ENCODE measurements at places on chromosomes 12 and 14. TPM values are rescaled to one million over a fixed set of nuclear protein-coding genes. Genes with fewer than 3 reads are reported as not detected.

Gene SAMD15
- total RNA-seq: 0.35 TPM

Gene SPTB
- 0.07 TPM for total RNA-seq

Gene SELPLG
- 0.28 TPM for total RNA-seq

Gene B3GNT4
- total RNA-seq: 3.4 TPM

Gene EEF1AKMT3
- 5.8 TPM for total RNA-seq

Gene SLC38A6
- total RNA-seq: 9.9 TPM

Gene SYNE3
- 1.2 TPM for total RNA-seq

Gene ZNF641
- 2.0 TPM for total RNA-seq

Gene EML5
- 0.51 TPM for total RNA-seq

Gene CYP27B1
- 10.4 TPM for total RNA-seq

Gene TAC3
- not detected for total RNA-seq

Gene HOXC9
- not detected for total RNA-seq

Gene FAR2
- 7.1 TPM for total RNA-seq

Gene FGF23
- not detected for total RNA-seq

Gene CLEC4D
- not detected for total RNA-seq

Gene KRT86
- not detected for total RNA-seq

Gene NGB
- total RNA-seq: not detected

Gene ADAMTS20
- total RNA-seq: not detected

Gene DLGAP5
- total RNA-seq: 23.9 TPM

Gene CLEC14A
- total RNA-seq: 0.05 TPM

Gene SMOC1
- 14.3 TPM for total RNA-seq

Gene STAC3
- 1.1 TPM for total RNA-seq

Gene AICDA
- not detected for total RNA-seq

Gene ACRBP
- total RNA-seq: 0.28 TPM

Gene MFAP5
- total RNA-seq: 15.3 TPM

Gene ACIN1
- total RNA-seq: 67.5 TPM

Gene P2RX2
- not detected for total RNA-seq

Gene SLC38A4
- 0.63 TPM for total RNA-seq

Gene FNTB
- 19.8 TPM for total RNA-seq

Gene CIT
- total RNA-seq: 12.4 TPM

Gene VRTN
- total RNA-seq: not detected

Gene GPR68
- 1.3 TPM for total RNA-seq

Gene IAPP
- total RNA-seq: not detected

Gene GPD1
- total RNA-seq: 0.14 TPM

Gene DIO2
- not detected for total RNA-seq

Gene KITLG
- total RNA-seq: 11.8 TPM

Gene PPM1H
- 0.09 TPM for total RNA-seq

Gene SERPINA3
- 3.5 TPM for total RNA-seq

Gene GLIPR1L2
- 0.56 TPM for total RNA-seq

Gene GAS2L3
- 5.7 TPM for total RNA-seq

Gene RHOJ
- 0.21 TPM for total RNA-seq

All from airway epithelial cell (primary cell).